ENCODE measurements at places on chromosomes 3 and 15.
A peak's percentile ranks its signal among the peaks of the same experiment; 100 is the strongest.

- no peaks in the 10 kb centered on the region for H3K27me3 ChIP-seq
- DNase-seq = no peak
Observed at GRCh38 chr3:49180116-49180515, 8.7 kb downstream of the KLHDC8B start.

DNA sequence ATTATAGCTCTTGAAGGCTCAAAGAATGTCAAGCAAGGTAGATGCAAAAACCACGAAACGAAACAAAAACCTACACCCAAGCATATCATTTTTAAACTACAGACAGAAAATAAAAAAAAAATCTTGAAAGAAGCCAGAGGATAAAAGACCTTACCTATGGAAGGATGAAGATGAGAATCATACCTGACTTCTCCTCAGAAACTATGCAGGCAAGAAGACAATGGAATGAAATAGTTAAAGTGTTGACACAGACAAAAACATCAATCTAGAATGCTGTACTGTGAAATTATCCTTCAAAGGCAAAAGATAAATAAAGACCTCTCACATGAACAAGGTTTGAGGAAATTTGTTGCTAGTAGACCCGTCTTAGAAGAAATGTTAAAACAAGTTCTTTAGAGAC is 372.0 kb downstream of the ZIC4 start:
- no peaks in the 10 kb centered on the region for H3K36me3 ChIP-seq
- H3K4me1 ChIP-seq = no peaks in the 10 kb centered on the region
- no peak overlapping the region for H3K4me3 ChIP-seq
- no peak overlapping the region for H3K27ac ChIP-seq
- no peak for DNase-seq

GRCh38 chr3:32480604-32481003 is 22.0 kb downstream of the CMTM6 start:
- H3K4me1 ChIP-seq = no peaks in the 10 kb centered on the region
- no peaks in the 10 kb centered on the region for H3K36me3 ChIP-seq
- no peak overlapping the region for H3K27ac ChIP-seq
- no peaks in the 10 kb centered on the region for H3K27me3 ChIP-seq
- no peak for DNase-seq

- H3K27me3 ChIP-seq = no peaks in the 10 kb centered on the region
- H3K27ac ChIP-seq = no peak overlapping the region
- peaks cover 8% of the 10 kb centered on the region for H3K4me1 ChIP-seq
- no peak for DNase-seq
- no peak overlapping the region for H3K4me3 ChIP-seq
- H3K36me3 ChIP-seq = no peaks in the 10 kb centered on the region
Observed at GRCh38 chr3:28239108-28239507, 2.3 kb upstream of the CMC1 start.

- no peak for DNase-seq
- no peak overlapping the region for H3K4me3 ChIP-seq
- no peaks in the 10 kb centered on the region for H3K36me3 ChIP-seq
- H3K27ac ChIP-seq = no peak overlapping the region
- peaks cover 3% of the 10 kb centered on the region for H3K4me1 ChIP-seq
- H3K27me3 ChIP-seq = no peaks in the 10 kb centered on the region
Observed at GRCh38 chr3:81249540-81250029, 511.9 kb downstream of the GBE1 start.

DNA sequence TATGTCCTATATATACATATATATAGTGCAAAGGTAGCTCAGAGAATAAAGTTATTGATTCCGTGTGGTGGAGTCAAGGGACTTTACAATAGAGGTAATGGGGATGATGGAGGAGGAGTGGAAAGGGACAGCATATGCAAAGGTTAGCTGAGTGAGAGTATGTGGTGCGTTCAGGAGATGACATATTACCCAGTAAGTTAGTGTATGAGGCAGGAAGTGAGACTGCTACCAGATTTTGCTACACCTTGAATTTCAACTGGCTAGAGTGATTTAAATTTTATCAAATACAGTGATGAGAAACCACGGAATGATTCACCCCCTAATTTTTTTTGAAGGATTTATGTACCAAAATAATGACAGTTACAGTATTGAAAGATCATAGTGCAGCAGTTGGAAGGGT is 2.8 kb downstream of the ACTL6A start:
- no peak overlapping the region for H3K27ac ChIP-seq
- no peaks in the 10 kb centered on the region for H3K36me3 ChIP-seq
- H3K4me1 ChIP-seq = peaks cover 5% of the 10 kb centered on the region
- H3K27me3 ChIP-seq = no peaks in the 10 kb centered on the region
- no peak for DNase-seq
- H3K4me3 ChIP-seq = no peak overlapping the region

- no peak for DNase-seq
- H3K4me3 ChIP-seq = no peak overlapping the region
- no peaks in the 10 kb centered on the region for H3K36me3 ChIP-seq
- no peaks in the 10 kb centered on the region for H3K27me3 ChIP-seq
Observed at GRCh38 chr3:89335693-89336092, 228.3 kb downstream of the EPHA3 start.

GRCh38 chr15:51760805-51761204 is 9.4 kb downstream of the TMOD2 start:
- no peak overlapping the region for H3K4me3 ChIP-seq
- H3K36me3 ChIP-seq = no peaks in the 10 kb centered on the region
- no peaks in the 10 kb centered on the region for H3K27me3 ChIP-seq
- DNase-seq = no peak
- no peak overlapping the region for H3K27ac ChIP-seq
- H3K4me1 ChIP-seq = peaks cover 7% of the 10 kb centered on the region

GRCh38 chr3:132448216-132448961 is 31.1 kb downstream of the DNAJC13 start:
- H3K4me3 ChIP-seq = no peak overlapping the region
- no peak for DNase-seq
- H3K27ac ChIP-seq = peak overlapping the region; percentile 29
- peaks cover 21% of the 10 kb centered on the region for H3K4me1 ChIP-seq
- no peaks in the 10 kb centered on the region for H3K27me3 ChIP-seq

DNA sequence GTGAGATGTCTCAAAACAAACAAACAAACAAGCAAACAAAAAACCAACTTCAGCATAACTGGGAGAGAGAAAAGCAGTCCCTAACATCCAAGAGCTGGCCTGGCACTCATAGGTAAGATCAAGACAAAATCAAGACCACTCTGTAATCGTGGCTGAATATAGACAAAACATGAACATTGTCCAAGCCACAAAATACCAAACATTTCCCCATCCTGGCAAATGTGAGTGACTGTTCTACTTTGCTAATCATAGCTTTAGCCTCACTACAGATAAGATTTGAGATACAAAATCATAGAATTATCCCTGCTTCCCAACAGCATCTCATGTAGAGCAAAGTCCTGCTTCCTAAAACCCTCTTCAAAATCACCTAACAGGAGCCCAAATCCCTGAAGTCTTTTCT is 116.7 kb upstream of the PRTG start:
- no peak for DNase-seq
- H3K27ac ChIP-seq = no peak overlapping the region
- H3K4me1 ChIP-seq = no peaks in the 10 kb centered on the region
- H3K4me3 ChIP-seq = no peak overlapping the region
- H3K27me3 ChIP-seq = no peaks in the 10 kb centered on the region
- H3K36me3 ChIP-seq = peaks cover 36% of the 10 kb centered on the region

DNA sequence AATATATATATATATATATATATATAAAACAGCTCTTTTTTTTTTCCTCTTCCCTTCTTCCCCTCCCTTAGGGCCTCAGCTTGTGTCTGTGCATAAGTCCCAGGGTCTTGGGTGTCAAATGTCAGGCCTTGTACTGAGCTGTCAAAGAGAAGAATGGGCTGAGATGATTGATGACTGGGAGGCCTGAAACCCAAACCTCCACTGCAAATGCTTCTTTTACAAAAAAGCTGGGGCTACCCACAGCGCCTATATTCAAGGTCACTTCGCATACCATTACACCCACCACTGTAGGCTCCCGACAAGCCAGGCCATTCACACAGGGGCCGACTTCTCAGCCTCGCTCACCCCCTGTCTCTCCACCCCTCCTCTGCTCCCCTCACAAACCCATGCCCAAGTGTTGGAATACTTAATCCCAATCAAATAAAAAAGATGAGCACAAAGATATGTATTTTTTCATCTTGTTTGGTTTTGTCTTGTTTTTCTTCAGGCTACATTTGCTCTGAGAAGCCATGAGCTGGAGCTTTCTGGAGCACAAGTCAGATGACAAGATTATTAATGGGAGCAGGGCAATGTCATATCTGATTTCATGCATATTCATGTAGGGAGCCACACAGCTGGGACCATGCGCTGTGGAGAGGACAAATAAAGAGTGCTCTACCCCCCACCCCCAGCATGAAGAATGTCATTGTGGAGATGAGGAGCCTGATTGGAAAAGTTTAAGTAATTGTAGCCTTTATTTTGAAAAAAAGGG is 614.4 kb upstream of the NR2F2 start:
- no peaks in the 10 kb centered on the region for H3K4me1 ChIP-seq
- no peak overlapping the region for H3K27ac ChIP-seq
- no peak overlapping the region for H3K4me3 ChIP-seq

DNA sequence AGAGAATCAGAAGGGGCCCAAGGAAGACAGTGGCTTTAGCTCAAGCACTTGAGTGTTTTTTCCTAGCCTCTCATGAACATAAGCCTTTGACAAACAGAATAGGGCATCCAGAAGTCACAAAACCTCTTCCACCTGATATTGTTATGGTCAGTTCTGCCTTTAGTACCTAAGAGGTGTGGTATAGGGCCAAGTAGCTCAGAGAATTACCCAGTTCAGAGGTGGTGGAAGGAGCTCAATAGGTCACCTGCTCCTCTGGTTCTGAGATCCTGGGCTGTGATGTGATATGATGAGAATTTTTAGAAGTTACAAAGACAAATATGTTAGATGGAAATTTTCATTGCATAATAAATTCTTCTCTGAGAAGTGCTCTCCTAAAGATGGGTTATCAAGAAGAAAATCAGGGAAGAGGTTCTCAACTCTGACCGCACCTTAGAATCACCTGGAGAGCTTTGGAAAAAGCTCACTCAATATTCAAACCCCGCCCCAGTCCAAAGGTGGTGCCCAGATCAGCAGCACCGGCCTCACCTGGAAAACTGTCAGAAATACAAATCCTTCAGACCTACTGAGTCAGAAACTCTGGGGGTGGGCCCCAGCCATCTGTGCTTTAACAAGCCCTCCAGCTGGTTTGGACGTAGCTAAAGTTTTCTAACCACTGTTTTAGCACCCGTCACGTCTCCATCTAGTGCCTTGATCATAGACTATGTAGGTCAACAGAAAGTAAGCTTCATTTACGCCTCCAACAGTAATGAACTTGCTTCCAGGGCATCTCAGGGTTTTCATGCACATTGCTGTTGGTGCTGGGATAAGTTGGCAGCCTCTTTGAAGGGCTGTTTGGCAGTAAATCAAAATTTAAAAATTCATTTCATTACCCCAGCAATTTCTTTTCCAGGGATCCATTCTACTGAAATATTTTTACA is 101.3 kb downstream of the MYH15 start:
- H3K4me1 ChIP-seq = peaks cover 5% of the 10 kb centered on the region
- no peak overlapping the region for H3K4me3 ChIP-seq
- no peaks in the 10 kb centered on the region for H3K27me3 ChIP-seq
- H3K36me3 ChIP-seq = no peaks in the 10 kb centered on the region

DNA sequence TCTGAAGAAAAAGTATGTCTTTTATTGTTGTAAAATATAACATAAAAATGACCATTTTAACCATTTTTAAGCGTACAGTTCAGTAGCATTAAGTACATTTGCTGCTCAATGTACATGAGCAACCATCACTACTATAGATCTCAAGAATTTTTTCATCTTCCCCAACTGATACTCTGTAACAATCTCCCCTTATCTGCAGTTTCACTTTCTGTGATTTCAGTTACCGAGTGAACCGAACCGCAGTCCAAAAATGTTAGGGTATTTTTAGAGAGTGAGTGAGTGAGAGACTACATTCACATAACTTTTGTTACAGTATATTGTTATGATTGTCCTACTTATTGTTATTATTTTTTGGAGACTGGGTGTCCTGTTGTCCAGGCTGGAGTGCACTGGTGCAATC is 9.0 kb upstream of the SLC25A26 start:
- H3K4me1 ChIP-seq = no peaks in the 10 kb centered on the region
- DNase-seq = no peak
- H3K27ac ChIP-seq = no peak overlapping the region

- no peak overlapping the region for H3K4me3 ChIP-seq
- no peak overlapping the region for H3K27ac ChIP-seq
- peaks cover 34% of the 10 kb centered on the region for H3K36me3 ChIP-seq
- DNase-seq = no peak
- H3K4me1 ChIP-seq = no peaks in the 10 kb centered on the region
- no peaks in the 10 kb centered on the region for H3K27me3 ChIP-seq
Observed at GRCh38 chr3:48952510-48953118, 34.0 kb downstream of the ARIH2 start.

DNA sequence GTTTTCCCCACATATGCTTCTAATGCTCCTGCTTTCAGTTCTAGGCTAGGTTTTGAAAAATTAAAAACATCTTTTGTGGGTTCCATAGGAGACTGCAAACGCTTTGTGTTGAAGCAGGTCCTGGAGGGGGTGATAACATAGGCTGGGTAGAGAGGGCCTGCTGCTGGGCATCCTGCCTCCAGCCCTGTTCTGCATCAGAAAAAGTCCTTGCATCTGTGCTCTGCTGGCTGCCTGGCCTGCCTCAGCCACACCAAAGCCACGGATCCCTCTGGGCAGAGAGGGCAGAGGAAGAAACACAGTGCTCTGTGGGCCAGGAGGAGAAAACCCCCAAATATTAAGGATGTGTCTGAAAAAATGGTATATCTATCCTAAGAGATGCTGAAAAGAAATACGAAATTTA is 3.9 kb upstream of the ARPP21 start:
- DNase-seq = no peak
- H3K4me3 ChIP-seq = no peak overlapping the region
- no peak overlapping the region for H3K27ac ChIP-seq
- peaks cover 31% of the 10 kb centered on the region for H3K27me3 ChIP-seq

DNA sequence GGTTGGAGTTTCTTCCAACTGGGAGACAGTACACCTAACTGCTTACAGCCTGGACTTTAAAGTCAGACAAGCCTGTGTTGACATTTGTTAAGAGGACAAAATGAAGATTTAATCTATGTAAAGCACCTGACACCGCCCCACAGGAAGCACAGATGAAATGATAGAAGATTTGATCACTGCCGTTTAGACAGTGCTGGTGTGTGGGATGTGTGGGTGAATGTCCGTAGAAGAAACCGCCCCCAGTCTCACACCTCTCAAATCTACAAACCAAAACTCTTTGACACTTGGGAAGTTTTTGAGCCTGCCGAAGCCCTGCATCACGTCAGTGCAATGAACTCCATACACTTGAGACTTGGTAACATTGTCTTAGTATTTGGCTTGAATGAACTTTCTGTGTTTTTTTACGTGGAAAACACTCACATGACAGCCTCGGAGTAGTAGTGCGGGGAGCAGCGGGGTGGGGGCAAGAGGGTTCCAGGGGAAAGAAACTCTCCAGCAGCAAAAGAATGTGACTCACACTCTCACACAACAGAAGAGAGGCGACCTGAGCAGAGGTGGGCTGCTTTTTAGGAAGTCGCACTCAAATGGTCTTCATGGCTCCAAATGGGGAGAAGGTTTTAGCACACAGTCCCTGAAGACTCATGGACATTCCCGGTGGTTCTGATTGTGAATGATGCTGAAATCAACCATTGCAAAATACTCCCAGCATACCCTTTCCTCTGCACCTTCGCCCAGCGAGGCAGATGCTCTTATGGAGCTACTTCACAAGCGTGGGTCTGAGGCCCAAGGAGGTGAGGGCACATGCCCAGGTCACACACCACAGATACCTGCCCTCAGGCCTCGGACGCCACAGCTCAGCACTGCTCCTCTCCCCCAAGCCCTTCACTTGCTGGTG is 79.2 kb downstream of the SRGAP3 start:
- DNase-seq = no peak
- H3K4me3 ChIP-seq = no peak overlapping the region
- H3K27me3 ChIP-seq = no peaks in the 10 kb centered on the region
- no peaks in the 10 kb centered on the region for H3K36me3 ChIP-seq

Data from left lung (tissue), 14 donors.